ENCODE measurements at places on chromosomes 4 and X.

- no peak for DNase-seq
Observed at GRCh38 chr4:40419231-40419912, 84.2 kb downstream of the CHRNA9 start.

DNA sequence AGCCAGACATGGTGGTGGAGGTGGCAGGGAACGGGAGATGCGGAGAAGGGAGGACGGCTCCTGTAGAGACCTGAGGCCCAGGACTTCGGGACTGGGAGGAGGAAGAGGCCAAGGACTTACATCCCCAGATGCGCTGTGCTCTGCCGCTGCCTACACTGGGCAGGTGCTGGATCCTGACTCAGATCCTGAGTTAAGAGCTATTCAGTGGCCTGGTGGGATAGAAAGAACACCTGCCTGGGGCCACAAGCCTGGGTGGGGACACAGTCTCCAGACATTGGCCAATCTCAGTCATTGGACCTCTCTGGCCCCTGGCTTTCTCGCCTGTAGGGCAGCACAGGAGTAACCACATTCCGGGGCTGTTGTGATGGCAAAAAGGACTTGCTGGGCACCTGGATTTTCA, 10.9 kb upstream of the MSX1 start:
- DNase-seq = no peak

DNA sequence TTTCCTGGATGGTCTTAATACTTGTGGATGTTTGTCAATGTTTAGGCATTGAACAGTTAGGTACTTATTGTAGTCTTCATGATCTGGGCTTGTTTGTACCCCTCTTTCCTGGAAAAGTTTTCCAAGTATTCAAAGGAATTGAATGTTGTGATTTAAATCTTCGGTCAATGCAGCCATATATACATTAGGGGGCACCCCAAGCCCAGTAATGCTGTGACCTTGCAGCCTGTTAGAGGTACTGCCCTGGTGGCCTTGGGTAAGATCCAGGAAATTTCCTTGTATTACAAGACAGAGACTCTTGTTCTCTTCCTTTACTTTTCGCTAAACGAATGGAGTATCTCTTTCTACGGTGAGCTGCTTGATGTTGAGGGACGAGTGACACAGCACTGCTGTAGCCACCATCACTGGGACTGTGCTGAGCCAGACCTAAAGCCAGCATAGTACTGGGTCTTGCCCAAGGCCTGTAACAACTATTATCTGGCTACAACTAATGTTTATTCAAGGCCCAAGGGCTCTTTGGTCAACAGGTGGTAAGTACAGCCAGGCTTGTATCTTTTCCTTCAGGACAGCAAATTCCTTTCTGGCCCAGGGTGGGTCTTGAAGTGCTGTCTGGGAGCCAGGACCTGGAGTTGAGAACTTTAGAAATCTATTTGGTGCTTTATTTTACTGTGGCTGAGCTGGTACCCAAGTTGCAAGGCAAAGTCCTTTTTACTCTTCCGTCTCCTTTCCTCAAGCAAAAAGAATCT, 118.3 kb upstream of the ATOH1 start:
- DNase-seq = no peak

GRCh38 chr4:156672492-156673305, 298.9 kb downstream of the PDGFC start:
- DNase-seq = no peak

GRCh38 chr4:84220990-84221389, 278.1 kb downstream of the NKX6-1 start:
- no peak for DNase-seq

DNA sequence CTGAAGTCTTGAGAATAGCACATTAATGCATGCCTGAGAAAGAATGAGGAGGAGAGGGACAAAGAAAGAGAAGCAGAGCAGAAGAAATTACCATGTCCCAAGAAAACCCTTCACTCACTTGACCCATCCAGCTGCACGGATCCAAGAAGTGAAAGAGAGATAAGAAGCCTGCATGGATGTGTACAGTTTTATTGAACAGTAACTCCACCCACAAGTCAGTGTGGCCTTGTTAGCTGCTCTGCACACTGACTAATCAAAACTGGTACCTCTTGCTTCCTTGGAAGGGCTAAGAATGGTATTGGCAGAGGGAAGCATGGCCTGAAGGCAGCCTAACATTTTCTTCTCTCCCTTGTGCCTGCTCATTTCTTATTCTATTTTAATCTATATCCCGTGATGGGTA, 163.9 kb downstream of the SLC7A11 start:
- no peak for DNase-seq

- DNase-seq = no peak
Observed at GRCh38 chrX:71081330-71082123, 13.4 kb upstream of the SNX12 start.

DNA sequence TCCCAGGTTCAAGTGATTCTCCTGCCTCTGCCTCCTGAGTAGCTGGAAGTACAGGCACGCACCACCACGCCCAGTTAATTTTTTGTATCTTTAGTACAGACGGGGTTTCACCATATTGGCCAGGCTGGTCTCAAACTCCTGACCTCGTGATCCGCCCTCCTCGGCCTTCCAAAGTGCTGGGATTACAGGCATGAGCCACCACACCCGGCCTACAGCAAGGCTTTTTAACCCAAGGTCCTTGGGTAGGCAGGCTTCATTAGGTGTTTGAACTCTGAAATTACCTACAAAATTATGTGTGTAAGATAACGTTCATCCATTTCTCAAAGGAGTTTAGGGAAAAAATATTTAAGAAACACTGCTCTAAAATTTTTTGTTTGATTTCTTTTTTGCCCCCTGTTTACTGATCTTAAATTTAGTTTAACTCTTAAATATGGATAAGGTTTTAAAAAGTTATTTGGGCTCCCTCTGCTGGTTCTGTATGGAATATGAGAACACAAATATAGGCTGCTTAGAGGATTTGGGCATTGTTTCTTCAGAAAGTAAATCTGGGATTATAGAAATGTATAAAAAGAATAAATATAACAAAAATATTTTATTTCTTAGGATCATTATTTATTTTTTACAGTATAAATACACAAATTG, 92.8 kb downstream of the CBR4 start:
- DNase-seq = no peak

GRCh38 chrX:21993265-21993664, 38.9 kb upstream of the PHEX start:
- no peak for DNase-seq

- no peak for DNase-seq
Observed at GRCh38 chrX:123731258-123731986, 1.4 kb downstream of the THOC2 start.

DNA sequence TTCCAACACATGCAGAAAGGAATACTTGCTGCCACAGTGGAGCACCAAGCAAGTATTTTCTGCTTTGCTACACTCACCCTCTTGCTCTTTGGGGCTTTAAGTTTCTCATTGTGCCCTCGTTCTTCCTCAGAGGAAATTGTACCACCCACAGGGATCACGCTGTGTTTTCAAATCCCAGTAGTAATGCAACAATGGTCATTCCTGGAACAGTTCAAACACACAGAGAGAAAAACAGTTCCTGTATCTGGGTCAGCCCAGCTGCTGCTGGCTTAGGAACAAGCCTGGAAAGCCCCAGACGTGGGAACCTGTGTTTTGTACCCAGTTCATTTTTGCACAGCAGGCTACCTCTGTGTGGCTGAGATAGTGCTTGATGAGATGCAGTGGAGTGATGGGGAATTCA, 907.8 kb downstream of the STPG2 start:
- no peak for DNase-seq

- no peak for DNase-seq
Observed at GRCh38 chrX:12421918-12422317, 283.6 kb downstream of the FRMPD4 start.

DNA sequence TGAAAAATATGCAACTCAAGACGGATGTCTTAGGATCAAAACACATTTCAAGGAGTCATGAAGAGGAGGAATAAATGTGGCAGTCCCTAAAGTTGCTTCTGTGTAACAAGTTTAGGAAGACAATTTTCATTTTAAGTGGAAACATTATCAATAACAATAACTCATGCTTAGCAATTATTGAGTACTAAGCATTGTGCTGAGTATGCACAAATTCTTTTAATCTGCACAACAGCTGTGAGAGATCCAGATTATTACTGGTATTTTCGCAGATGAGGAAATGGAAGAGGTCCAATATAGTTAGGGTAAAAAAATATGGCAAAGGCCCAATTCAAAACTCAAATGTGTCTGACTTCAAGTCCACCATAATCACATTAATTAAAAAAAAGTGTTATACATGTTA, 2.9 kb upstream of the TEX13B start:
- DNase-seq = no peak

DNA sequence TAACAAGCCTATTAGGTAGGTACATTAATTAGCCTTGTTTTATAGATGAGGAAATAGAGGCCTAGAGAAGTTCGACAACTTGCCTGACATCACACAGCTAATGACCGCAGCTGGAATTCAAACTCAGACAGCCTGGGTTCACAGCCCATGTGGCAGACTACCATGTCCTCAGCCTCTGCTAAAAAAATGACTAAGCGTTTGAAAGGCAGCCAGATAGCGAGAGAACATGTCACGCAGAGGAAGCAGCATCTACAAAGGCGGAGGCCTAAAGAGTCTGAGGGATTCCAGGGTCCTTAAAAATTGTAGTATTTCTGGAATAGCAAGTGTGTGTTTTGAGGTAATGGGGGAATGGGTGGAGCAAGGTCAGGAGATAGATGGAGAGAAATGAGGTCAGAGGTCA, 33.2 kb upstream of the BMP15 start:
- no peak for DNase-seq

GRCh38 chr4:139918591-139918990, 235.4 kb downstream of the MAML3 start:
- DNase-seq = no peak

DNA sequence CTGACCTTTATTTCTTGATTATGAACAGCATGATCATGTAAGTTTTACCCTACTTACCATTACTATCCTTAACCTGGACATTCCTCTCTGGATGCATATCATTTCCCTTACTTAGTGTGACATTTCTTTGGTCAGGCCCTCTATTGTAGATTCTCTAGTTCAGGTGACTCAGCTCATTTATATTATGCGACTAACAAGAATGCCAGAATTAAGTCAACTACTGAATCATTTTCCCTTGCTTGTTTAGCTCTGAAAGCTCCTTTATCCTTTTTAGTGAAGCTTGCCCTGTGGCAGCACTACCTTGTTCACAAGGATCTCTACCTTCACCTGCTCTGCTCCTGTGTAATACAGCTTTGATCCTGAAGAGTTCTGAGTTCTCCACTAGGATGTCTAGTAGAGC, 15.1 kb upstream of the UGT2B17 start:
- no peak for DNase-seq

DNA sequence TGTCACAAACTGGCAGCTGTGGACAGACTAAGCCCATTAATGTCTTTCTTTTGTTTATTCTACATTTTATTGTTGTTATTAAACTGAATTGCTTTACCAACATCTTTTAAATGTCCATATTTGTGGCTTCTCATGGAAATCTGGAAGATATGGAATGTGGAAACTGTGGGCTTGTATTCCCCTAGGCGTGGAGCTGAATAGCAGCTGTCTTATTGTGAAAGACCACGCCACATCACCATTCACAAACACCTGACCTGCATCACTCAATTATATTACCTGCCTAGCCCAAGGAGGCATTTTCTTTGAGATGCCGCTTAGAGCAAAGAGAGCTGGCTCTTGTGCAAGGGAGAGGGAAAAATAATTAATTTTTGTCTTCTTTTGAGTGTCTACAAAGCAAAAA, 96.9 kb upstream of the GPRIN3 start:
- no peak for DNase-seq

- no peak for DNase-seq
Observed at GRCh38 chrX:27619975-27620374, 29.8 kb downstream of the DCAF8L2 start.

DNA sequence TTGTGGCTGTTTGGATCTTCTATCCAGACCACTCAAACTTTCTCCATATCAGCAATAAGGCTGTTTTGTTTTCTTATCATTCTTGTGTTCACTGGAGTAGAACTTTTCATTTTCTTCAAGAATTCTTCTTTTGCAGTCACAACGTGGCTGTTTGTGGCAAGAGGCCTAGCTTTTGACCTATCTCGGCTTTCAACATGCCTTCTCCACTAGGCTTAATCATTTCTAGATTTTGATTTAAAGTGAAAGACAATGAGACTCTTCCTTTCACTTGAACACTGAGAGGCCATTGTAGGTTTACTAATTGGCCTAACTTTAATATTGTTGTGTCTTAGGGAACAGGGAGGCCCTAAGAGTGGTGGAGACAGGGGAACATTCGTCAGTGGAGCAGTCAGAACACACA, 19.1 kb downstream of the FGF2 start:
- DNase-seq = no peak

GRCh38 chrX:312621-313331, 5.8 kb downstream of the GTPBP6 start:
- no peak for DNase-seq

GRCh38 chr4:58138786-58139668, 1028.8 kb upstream of the IGFBP7 start:
- no peak for DNase-seq

- no peak for DNase-seq
Observed at GRCh38 chrX:39874202-39874816, 223.4 kb downstream of the BCOR start.

Data from mesothelial cell of epicardium (in vitro differentiated cells).